ENCODE measurements at places on chromosomes 1 and 21.
A peak's percentile ranks its signal among the peaks of the same experiment; 100 is the strongest.

- DNase-seq: peak; percentile 49
Measured at GRCh38 chr1:98119796-98120195, 199.0 kb upstream of the DPYD start.

GRCh38 chr21:16372586-16372985 lies 642.8 kb downstream of the USP25 start:
- DNase-seq: no peak

DNA sequence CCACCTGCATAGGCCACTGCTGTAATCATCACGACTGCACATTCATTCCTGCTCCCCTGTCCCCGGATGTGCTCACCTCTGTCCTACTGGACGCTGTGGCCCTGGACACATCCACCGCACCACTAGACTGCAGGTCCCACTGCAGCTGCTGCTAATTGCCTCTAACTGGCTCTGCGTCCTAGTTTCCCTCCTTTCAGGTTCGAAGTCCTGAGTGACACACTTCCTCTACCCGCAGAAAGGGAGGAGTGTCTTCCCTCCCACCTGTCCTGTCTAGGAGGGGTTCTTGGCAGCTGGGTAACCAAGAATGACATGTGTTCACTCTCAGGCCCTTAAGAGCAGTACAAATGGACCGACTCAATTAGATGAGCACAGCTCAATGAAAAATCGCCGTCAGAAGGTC lies 40.5 kb upstream of the ITPKB start:
- DNase-seq: no peak

- no peak for DNase-seq
Measured at GRCh38 chr1:13435458-13435857, 25.2 kb downstream of the PRAMEF20 start.

GRCh38 chr1:198648592-198648991 lies 9.8 kb downstream of the PTPRC start:
- no peak for DNase-seq

DNA sequence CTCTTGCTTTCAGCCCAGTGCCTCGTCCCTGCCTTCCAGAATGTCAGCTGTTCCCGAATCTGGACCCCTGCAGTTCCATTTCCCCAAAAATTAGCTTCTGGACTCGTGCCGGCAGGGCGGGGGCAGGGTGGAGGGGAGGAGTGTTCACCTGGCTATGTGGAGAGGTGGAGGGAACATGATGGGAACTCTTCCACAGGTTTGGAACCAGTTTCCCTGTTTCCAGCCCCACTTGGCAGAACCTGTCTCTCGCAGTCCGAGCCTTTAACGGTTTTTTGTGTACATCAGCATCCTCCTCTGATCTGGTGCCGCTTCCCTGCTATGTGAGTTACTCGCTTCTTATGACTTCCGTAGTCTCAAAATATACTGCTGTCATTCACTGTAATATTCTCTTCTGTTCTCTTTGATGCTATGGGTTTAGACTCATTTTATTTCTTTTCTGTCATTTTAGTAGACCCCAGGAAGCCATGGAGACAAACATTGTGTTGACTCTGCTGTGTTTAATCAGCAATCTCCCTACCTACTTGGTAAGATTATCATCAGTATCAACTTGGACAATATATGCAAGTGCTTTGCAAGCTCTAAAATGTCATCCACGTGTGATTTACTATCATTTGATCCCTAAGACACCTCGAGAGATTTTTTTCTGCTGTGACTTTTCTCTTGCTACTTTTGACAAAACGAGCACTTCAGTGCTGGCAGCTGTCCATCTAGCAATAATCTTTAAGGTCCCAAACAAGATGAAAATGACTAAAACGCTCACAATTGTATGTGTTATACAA lies 33.3 kb upstream of the HNRNPU start:
- no peak for DNase-seq

GRCh38 chr1:175320804-175321203 lies 128.2 kb upstream of the KIAA0040 start:
- DNase-seq: no peak
